ENCODE measurements at places on chromosomes 4 and X. TPM values are rescaled to one million over a fixed set of nuclear protein-coding genes. Genes with fewer than 3 reads are reported as not detected.

XK gene
- 0.51 TPM for total RNA-seq

TMSB15C gene
- 16.9 TPM for total RNA-seq

DNA sequence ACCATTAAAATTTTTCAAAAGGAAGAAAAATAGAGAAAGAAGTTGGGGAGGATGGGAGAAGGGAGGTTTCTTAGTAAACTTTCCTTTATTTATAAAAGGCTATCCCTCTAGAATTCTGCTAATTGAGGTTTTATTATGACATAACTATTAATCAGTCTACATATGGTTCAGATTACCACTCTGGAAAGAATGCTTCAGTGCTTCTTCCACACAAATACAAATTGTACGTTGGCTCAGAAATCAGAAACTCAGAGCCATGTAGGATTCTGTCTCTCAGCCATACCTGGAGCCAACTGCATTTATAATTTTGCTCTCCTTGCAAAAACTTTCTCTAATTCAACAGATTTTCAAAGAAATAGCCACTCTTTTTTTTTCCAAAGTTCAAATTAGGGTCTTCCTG, 37.1 kb downstream of the SRPX start:
- no peak for DNase-seq

DNA sequence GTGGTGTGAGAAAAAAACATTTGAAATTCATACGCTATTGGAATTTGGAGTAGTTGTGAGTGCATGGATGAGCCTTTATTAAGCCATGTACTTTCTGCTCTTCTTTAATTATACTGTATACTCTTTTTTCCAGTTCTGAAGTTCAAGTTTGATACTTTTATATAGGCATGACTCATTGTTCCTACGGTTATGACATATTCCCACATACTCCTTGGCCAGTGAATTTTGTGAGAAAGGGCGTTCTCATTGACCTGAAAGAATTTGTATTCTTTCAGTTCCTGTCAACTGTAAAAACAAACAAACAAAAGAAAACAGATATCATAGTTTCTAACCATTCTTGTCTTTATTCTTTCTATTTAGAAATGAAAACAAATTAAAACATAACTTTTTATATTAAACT, 407.3 kb downstream of the MAPK10 start:
- DNase-seq: no peak

MAOA gene
- 1.1 TPM for total RNA-seq

ARMCX1 gene
- total RNA-seq: 24.8 TPM

- DNase-seq: no peak
These were observed 411.4 kb downstream of the INPP4B start for GRCh38 chr4:142434519-142435224.

- no peak for DNase-seq
These were observed 12.8 kb downstream of the SCD5 start for GRCh38 chr4:82785611-82786400.

GRCh38 chrX:45774961-45775360, 574.3 kb upstream of the DIPK2B start:
- no peak for DNase-seq

DNA sequence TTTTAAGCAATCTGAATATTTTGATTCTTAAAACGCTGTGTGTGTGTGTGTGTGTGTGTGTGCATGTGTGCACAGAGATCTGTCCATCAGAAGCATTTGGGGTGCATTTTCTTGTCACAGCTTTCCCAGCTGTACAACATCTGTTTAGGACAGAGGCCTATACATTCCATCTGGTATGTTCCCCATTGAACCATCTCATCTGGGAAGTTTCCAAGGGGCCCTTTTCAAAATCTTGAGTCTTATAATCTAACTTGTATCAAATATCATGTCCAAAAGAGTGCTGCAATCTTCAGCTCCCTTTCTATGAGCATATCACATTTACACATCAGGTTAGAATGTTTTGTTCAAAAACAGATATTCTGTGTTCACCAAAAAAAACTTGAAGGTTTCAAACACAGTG, 16.5 kb upstream of the MID1 start:
- no peak for DNase-seq

- no peak for DNase-seq
These were observed 281.1 kb downstream of the SLC7A11 start for GRCh38 chr4:137961051-137961438.

DNA sequence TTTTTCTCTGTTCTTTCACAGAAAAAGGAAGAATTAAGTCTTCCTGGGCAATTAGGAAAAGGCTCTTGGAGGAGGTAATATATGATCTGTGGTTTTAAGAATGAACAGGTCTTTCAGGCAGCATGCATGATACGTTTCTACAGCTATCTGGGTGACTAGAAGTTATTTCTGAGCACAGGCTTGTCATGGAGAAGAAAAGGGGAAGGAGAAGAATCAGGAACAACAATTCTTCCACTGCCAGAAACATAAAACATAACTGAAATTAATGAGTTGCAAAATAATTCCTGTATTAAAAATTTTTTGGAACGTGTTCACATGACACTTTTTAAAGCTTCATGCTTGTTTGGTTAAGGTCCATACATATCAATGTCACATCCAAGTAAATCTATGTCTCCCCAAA, 17.7 kb upstream of the STIM2 start:
- DNase-seq: no peak

USP46 gene
- total RNA-seq: 43.1 TPM

GRCh38 chrX:108123591-108124366, 32.2 kb downstream of the ATG4A start:
- DNase-seq: no peak
